ENCODE measurements at places on chromosomes 7 and 10.

- no peak for DNase-seq
Observed at GRCh38 chr10:99172950-99173349, 62.7 kb downstream of the HPSE2 start.

DNA sequence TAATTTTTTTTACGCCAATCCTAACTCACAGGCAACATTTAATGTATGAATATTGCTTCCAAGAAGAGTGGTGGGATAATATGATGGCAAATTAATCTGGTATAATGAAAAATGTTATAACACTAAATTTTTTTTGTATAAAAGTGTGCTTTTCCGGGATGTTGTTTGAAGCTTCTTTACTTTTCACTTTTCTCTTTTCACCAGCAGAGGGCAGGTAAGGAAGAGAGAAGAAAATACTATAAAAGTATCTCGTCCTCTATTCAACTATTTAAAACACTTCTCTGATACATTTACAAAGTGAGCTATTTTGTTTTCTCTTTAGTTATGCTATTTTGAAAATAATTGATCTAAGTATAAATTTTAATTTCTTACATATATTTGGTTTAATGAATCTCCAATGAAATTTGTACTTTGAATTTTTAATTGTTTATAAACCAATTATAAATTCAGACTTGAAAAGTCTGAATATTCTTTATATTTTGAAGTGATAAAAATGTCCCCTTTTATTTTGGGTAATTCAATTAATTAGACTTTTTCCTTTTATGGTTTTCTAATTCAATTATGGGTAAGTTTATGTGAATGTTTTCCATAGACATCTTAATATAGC lies 20.7 kb upstream of the CFTR start:
- peak; percentile 8 for DNase-seq

DNA sequence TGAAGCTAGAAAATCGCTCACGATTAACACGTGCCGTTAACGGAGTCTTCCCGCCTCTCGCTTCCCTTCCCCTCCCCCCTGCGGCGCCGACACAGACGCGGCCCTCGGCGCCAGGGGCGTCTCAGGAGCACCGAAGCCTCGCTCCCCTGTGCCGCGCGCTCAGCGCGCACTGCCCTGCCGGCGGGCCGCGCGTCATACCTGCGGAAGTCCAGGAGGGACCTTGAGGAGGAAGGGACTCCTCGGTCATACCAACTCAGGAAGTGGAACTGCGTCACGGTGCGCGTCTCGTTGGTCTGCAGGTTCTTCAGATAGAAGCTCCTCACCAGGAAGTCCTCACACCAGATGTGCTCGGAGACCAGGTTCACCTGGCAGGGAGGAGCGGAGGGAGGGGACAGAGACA lies 239.6 kb downstream of the DNAJB6 start:
- no peak for DNase-seq

GRCh38 chr7:80145780-80146422 lies 11.3 kb downstream of the GNAI1 start:
- DNase-seq, result no peak

DNA sequence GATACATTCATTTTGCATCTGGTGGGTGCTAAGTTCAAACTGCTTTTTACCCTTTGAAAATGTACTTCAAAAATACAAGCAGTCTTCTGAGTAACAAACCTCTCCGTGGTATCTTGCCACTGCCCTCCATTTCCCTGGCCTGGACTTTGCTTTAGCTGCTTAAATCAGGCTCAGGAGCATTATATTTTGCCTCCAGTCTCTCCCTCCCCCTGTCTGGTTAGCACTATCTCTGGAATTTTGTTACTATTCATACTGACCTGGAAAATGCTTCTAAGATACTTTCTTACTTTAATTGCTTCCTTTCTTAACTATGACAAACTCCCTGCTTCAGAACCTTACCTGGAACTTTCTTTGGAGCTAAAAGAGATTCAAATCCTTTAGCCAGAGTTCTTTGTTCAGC lies 369.8 kb downstream of the GFRA1 start:
- no peak for DNase-seq

DNA sequence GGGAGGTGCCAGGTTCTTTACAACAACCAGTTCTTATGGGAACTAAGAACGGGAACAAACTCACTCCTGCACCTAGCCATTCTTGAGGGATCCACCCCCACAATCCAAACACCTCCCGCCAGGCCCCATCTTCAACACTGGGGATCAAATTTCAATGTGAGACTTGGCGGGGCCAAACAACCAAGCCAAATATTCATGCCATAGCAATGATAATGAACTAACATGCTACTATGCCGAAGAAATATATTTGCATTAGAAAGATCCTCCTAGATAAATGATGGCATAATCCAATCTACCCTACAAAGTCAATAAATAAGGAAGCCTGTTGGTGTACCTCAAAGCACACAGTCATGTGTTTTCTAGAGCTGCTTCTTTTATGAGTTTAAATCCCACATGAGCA lies 57.6 kb downstream of the CCDC71L start:
- no peak for DNase-seq

Measured in right renal pelvis (tissue), 4 donors.